ENCODE measurements at places on chromosomes 1 and 21.

DNA sequence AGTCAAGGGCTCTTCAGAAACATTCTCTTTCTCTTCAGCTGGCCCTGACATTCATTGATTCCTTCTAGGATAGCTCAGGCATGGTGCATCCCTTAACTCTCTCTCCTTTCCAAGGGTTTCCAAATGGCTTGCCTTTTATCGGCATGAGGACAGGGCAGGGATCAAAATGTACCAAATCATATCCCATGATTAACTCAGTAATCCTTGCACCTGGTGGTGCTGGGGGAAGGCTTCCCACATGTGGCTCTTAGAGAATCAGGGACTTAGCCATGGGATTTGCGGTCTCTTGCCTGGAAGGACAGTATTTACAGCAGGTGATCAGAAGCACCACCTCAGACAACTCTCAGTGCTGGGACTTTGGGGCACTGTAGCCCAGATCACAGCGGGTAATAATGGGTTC lies 46.2 kb upstream of the EDEM3 start:
- DNase-seq = no peak

DNA sequence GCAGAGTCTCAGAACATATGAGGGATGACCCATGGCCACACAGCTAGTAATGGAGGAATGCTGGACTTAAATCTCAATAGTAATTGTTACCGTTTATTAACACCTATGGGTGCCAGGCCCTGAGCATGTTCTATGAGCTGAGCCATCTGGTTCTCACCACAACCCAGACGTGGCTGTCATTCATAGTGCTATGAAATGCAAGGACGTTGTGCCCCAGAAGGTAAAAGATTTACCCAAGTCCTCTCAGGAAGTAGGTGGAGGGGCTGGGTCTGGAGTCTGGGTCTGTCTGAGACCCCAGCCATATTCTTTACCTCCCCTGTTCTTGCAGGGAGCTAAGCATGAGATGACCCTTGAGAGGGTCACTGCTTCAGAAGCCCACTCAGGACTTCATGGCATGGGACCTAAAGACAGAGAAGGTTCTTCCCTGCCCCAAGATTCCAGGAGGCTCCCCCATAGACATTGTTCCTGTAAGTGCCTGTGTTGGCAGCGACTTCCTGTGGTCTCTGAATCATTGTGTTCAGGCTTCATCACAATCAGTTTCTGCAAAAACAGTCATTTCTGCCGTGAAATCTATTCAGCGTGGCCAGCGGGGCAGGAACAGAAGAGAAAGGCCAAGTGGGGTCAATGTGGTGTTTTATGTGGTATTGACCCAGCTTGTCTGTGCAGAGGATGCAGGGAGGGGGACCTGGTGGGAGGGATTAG lies 475.4 kb downstream of the PTPRU start:
- DNase-seq = peak; percentile 96

DNA sequence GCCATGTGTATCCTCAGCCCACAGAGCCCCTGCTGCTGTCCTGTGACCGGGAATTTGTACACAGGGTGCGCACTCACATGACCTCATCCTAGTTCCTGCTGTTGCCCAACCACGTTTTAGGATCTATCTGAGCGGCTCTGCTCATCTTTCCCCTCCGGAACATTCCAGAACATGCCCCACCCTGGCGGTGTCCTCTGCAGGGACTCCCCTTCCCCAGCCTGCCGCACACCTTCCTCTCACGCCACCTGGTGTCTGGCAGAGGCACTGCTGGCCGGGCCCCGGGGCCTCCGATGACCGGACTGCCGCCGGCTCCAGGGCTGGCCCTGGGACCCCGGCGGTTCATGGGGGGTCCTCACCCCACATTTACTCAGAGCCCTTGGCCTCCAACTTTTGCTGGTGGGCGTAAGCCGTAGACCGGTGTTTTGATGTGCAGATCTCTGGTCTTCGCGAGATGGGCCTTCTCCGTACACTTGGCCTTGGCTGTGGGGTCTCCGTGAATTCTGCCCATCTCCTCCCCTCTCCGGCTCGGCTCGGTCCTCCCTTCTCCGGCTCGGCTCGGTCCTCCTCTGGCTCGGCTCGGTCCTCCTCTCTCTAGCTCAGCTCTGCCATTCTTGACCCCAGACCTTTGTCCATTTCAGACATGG lies 29.5 kb downstream of the ARHGEF16 start:
- no peak for DNase-seq

DNA sequence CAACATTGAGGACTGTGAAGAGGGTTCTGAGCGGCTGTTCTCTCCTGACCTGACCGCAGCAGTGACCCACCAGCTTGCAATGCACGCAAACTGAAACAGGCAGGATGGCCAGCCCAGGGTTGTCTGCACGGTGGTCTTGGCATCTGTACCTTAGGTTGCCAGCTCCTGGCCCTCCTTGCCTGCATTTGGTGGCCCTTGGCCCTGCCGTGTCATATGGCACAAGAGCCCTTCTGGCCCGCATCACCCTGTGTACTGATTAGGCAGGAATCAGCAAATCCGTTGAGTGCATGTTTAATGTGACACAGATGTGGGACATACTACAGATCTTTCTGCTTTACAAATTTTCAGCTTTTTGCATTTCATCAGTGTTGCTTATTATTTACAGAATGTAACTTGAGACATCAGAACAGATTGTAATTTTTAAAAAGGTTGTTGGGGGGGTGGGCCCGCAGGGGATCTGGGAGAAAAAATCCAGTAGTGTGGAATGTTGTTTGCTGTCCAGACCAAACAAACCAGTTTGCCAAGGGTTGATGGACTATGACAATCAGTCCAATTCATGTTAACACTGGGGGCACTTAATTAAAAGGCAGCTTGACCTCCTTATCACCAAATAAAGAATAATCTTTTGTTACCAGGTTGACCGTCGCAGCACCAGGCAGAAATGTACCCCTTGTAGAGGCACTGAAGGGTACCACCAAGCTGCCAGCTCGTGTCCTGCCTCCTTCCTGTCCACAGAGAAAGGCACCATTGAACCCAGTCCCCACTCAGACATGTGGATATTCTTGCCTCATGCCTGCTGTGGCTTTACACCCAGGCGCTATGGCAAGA lies 132.6 kb downstream of the DHRS3 start:
- peak; percentile 55 for DNase-seq

DNA sequence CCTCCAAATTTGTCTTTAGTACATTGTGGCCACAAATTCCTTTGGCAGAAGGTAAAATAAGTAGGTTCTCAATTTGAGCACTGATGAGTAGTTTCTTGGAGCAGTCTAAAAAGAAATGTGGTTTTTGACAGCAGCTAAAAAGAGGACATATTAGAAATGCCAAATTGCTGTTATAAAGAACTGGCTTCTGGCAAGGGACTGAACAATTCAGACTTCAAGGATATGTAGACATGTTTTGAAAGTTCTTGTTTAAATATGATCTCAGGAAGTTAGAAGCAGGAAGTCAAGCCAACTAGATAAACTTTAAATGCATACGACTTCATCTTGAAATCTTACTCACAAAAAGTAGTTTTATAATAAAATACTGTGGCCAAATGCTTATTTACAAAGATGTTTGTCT lies 18.8 kb downstream of the C1orf52 start:
- DNase-seq = no peak

DNA sequence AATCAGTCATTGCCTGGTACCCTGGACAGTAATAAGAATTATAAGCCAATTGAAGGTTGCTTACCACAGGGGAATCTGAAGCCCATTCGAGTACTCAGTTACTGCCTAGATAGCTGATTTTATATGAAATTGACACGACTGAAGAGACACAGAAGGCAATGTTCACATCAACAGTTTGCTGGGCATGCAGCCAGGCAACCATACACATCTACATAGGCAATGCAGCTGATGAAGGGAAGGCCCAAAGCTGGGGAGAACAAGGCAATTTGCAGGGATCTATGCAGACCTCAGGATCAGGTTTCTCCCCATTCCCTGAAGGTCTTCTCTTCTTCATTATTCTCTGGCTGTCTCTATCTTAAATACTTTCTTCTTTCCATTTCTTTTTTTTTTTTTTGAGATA lies 448.7 kb downstream of the PTBP2 start:
- DNase-seq = no peak

DNA sequence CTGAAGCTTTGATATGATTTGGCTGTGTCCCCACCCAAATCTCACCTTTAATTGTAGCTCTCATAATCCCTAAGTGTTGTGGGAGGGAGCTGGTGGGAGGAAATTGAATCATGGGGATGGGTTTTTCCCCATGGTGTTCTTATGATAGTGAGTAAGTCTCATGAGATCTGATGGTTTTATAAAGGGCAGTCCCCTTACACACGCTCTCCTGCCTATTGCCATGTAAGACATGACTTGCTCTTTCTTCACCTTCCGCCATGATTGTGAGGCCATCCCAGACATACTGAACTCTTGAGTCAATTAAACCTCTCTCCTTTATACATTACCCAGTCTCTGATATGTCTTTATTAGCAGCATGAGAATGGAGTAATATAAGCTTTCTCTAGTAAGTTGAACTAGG lies 261.9 kb downstream of the HLX start:
- DNase-seq = no peak

DNA sequence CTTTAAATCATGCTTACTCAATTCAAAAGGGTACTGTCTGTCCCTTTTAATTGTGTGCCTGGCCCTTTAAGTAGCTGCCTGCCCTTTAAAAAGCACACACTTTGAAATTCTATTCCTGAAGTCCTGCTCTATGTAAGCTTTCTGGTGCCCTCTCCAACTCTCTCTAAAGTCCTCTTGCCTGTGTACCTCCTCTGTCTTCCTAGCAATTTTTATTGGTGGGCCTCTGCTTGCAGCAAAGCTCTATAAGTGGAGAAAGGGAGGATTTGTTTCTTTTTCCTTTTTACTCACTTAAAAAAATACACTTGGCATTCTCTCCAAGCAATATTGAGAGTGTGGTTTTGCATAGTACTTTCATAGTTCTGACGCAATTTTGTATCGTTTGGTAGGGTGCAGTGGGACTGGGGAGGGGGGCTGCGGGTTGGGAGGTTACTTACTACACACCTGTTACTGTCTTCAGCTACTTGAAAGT lies 135.4 kb downstream of the LMO4 start:
- no peak for DNase-seq

GRCh38 chr1:219152751-219153150 lies 20.9 kb upstream of the LYPLAL1 start:
- no peak for DNase-seq

DNA sequence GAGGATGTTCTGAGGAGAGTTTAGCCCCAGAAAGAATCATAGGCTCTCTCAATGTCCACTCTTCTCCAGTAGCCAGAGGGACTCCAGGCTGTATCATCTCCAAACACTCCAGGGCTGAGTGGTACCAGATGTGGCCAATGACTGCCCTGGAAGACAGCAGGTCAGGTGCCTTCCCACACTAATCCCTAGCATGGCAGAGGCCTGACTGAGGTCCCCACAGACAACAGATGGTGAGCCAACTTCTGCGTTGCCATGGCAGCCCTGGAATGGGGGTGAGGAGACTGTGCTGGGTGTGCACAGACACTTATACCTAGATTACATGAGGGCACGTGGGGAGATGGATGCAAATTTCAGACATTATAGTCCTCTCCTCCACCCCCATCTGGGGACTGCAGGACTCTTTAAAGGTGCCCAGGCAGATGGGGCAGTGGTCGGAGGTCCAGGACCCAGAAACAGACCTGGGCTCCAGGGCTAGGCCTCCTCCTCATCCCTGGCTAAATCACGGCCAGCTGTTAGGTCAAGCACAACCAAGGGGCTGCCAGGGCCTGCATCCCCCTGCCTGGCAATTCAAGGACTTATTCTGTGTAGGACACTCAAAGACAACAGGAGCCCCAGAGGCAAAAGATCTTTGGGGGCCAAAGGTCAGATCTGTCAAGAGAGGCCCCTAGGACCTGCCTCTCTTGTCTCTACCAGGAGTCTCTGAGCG lies 42.9 kb downstream of the CAMK2N1 start:
- no peak for DNase-seq

DNA sequence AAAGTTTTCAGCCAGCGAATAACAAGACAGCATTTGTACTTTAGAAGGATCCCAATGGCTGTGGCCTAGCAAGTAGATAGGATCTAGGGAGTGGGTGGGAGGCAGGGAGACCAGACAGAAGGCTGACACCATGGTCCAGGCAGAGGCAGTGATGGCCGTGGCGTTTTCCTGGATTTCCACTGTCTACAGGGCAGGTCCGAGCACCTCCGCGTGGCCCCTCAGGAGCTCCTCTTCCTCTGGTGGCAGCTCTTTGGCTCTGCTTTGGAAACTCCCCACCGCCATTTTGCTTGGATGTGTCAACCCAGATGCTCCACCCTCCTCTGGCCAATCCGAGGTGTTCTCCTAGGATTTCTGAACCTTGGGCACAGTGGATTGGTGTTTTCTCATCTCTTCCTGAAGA lies 25.1 kb downstream of the PADI4 start:
- DNase-seq = no peak

GRCh38 chr21:16117331-16117730 lies 387.5 kb downstream of the USP25 start:
- peak; percentile 48 for DNase-seq

DNA sequence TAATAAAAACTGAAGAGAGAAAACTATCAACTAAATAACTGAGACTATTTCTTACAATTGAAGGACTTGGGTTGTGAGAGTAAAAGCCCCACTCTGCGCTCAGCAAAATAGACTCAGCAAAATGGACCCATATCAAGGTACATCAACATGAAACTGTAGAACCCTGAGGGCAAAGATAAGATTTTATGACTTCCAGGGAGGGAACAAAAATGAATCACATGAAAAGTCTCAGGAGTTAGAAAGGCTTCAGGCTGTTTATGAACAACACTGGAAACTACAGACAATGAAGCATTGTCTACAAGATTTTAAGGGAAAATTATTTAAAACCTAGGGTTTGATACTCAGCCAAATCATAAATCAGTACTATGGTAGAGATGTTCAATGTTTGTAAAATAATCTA lies 434.3 kb downstream of the PTPRC start:
- DNase-seq = no peak

GRCh38 chr1:221945669-221946068 lies 203.8 kb upstream of the DUSP10 start:
- DNase-seq = no peak

- no peak for DNase-seq
Measured at GRCh38 chr1:16607433-16607851, 5.9 kb downstream of the NBPF1 start.

GRCh38 chr1:176702901-176703300 lies 239.9 kb downstream of the PAPPA2 start:
- no peak for DNase-seq

Measured in fibroblast of lung (primary cell).